Activated naive CD8-positive, alpha-beta T cell treated with anti-CD3 and anti-CD28 coated beads, Interleukin-2, amount 50 U/mL, for 24 hours (primary cell): ENCODE measurements at places on chromosomes 2 and 18.
A peak's percentile ranks its signal among the peaks of the same experiment; 100 is the strongest.

DNA sequence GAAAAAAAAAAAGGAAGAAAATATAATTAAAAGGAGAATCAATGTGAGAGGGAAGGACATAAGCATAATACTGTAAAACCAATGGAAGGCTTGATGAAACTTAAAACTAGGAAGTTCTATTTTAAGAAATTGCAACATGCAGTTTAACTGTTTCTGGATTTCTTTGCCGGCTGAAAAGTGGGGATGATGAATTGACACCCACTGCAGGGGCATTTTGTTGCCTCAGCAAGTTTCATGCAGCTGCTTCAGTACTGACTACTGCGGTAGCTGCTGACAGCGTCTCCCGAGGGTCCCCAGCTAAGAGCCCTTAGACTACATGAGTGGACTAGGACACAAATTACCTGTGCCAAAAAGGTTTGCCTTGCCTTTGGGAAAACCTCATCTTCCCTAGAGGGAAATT is 69.2 kb downstream of the B3GNT2 start:
- no peaks in the 10 kb centered on the region for H3K27me3 ChIP-seq
- H3K4me3 ChIP-seq = no peak overlapping the region
- no peak overlapping the region for H3K27ac ChIP-seq
- peaks cover 5% of the 10 kb centered on the region for H3K4me1 ChIP-seq

- H3K4me1 ChIP-seq = peaks cover 2% of the 10 kb centered on the region
- H3K27me3 ChIP-seq = peaks cover 12% of the 10 kb centered on the region
These were observed 140.3 kb downstream of the NDUFA10 start for GRCh38 chr2:239884875-239885274.

- H3K4me3 ChIP-seq = no peak overlapping the region
- H3K36me3 ChIP-seq = no peaks in the 10 kb centered on the region
- no peak overlapping the region for H3K27ac ChIP-seq
- no peaks in the 10 kb centered on the region for H3K4me1 ChIP-seq
These were observed 464.2 kb upstream of the UBE2E3 start for GRCh38 chr2:180516232-180516631.

DNA sequence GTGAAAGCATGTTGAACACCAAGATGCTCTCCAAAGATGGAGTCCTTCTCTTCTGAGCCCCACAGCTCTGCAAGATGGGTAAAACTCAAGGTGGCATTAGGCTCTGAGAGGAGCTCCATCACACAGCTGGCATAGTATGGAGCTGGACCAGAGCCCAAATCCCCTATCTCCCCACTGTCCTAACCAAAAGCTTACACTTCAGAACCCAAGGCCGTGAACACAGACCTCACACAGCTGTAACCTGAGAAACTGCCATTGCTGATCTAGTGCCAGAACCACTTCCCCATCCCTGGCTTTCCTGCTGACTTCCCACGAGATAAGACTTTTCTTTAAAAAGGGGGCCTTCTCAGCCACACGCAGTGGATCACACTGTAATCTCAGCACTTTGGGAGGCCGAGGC is 25.0 kb downstream of the TTC32 start:
- H3K4me1 ChIP-seq = no peaks in the 10 kb centered on the region
- H3K27me3 ChIP-seq = no peaks in the 10 kb centered on the region
- DNase-seq = no peak

- no peaks in the 10 kb centered on the region for H3K27me3 ChIP-seq
These were observed 1.8 kb downstream of the NOSTRIN start for GRCh38 chr2:168804214-168804613.

DNA sequence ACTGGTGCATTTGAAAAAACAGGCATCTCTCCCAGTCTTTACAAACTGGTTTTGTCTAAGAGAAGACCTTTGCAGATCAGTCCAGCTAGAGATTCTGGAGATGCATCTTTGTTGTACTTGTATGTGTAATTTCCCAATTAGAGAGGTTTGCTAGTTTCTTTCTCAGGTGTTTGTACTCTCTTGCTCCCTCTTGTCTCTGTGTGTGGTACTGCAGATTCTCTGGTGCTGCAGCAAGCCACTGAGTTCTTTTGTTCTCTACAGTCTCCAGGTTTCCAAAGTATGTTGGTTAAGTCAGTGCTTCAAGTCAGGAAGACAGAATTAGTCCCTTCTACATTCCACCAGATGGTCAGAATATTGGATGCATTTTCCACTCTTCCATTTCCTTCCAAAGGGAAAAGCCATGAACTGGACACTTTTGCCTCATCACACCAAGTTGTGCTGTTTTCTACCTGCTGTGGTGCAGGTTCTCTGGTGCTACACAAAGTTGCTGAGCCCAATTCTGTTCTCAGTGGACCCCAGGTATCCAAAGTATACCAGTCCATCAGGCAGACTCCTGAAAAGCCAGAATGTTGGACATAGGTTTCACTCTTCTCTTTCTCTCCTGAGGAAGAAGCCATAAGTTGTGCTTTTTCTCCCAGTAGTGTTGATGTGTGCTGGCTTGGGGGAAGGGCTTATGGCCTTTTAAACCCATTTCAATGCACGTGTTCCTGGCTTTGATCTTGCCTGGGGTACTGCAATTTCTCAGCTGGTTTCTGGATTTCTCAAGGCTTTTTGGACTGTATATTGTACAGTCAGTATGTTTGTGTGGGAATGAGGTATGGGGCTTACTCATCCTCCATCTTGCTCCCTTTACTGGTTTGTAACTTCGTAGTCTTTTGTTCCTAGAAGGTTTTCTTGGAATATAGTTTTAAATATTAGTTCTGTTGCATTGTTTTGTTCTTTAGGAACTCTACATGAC is 29.8 kb downstream of the EPC2 start:
- H3K4me3 ChIP-seq = no peak overlapping the region
- H3K4me1 ChIP-seq = peaks cover 57% of the 10 kb centered on the region
- peak; percentile 19 for DNase-seq
- peaks cover 8% of the 10 kb centered on the region for H3K36me3 ChIP-seq
